ENCODE measurements at places on chromosomes 1 and 21.
A peak's percentile ranks its signal among the peaks of the same experiment; 100 is the strongest.

- DNase-seq, result no peak
Measured at GRCh38 chr1:13707164-13707563, 7.2 kb downstream of the PRDM2 start.

DNA sequence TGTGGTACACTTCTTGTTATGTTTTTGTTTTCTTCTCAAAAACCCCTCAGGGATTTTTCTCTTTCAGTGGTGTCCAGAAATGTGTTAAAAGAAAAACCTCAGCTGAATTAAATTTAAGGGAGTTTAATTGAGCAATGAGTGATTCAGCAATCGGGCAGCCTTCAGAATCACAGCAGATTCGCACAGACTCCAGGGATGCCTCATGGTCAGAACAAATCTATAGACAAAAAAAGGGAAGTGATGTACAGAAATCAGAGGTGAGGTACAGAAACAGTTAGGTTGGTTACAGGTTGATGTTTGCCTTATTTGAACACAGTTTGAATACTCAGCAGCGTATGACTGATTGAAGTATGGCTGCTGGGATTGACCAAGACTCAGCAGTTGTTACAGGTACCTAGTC lies 86.2 kb downstream of the TLR5 start:
- no peak for DNase-seq

DNA sequence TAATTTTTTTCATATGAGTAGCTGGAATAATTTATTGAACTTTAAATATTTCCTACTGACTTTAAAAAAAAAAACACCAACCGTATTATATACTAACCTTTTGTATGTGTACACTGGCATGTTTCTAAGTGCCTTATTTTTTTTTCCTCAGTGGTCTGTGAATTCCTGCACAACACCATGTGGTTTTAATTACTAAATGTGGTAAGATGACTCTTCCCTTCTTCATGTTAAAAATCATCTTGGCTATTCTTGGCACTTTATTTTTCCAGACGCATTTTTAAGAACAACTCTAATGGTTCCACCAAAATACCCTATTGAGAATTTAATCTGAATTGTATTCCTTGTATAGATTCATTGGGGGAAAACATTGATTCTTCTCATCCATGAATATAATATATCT lies 28.4 kb downstream of the PPP2R5A start:
- no peak for DNase-seq

DNA sequence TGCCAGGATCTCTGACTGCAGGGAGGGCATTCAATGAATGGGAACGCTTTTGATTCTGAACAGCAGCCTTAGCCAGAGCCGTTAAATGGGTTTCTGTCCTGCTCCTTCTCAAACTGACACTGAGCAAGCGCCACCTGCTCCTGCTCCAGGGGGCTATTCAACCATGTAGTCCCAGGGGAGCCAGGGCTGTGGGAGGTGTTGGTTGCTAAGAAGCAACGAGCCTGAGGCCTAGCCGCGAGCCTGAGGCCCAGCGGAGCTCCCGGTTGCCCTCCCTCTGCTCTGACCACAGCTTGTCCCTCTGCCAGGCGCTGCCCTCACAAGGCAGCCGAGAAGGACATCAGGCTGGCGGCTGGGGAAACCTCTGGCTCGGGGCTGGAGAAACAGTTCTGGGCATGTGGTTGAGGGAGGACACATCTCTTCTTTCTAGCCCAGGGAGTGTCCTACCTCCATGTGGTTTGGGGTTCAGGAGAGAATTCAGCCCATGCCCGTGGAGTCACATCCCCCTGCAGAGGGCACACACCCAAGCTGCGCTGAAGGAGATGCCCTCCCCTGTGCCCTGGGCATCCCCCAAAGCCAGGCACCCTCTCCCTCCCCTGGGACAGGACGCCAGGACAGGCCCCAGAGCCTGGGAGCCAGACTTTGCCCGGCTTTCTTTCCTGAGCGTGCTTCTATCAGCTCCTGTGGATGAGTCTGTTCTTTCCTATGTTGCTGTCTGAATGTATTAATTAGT lies 18.0 kb downstream of the PCP4 start:
- no peak for DNase-seq

DNA sequence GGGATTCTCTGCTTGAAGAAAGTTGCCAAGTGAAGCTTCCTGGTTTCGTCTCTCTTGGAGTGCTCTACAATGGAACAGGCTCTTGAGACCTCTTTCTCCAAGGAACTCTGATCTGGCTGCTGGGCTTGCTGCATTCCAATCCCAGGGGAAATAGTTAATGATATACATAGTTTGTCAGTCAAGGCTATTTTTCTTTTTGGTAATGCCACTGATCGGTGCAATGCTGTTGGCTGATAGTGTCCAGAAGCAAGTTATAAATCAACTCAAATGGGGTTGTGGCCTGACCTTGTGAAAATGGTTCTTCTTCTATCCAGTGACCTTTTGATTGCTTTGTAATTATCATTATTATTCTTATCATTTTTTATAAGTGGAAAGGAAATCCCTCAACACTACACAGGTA lies 48.4 kb upstream of the TNFSF18 start:
- DNase-seq, result no peak

DNA sequence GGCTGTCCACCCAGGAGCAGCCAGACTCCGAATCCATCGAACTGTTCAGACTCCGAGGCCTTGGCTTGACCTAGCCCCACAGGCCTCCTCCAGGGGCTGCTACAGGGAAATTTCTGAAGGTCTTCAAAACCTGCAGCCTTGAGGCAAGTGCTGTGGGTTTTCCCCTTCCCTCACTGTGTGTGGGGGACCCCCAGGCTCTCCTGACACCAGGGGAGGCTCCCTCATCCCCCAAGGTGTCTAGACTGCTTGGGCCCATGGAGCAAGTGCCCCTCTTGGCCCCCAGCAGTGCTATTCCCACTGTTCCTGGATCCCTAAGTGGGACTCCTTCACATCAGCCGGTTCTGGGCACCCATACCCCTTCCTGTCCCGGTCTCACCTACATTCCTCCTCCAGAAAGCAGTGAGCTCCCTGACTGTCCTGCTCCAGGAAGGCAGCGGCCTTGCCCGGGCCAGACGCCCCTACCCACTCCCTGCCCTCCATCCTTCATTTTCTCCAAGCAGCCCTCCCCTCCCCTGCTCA lies 814 bp downstream of the PAQR7 start:
- DNase-seq, result no peak

- DNase-seq, result no peak
Measured at GRCh38 chr1:58922302-58923089, 138.6 kb upstream of the JUN start.

DNA sequence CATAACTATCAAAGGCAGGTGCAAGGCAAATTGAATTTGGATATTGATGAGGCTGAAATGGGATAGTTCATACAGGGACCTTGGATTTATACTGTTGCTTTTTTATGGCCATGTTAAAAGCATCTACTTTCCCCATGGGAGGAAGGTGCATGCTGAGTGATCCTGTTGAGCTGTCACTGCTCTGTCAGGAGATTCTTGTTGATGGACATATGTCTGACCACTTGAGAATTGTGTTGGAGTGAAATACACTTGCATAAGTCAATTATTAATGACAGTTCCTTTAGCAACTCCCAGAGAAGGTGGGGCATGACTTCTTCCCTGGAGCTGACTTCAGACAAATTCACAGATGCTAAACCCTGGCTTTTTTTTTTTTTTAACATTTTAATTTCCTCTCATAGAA lies 58.4 kb upstream of the DYNLT5 start:
- no peak for DNase-seq

- DNase-seq, result no peak
Measured at GRCh38 chr1:50139339-50140181, 30.8 kb downstream of the ELAVL4 start.

DNA sequence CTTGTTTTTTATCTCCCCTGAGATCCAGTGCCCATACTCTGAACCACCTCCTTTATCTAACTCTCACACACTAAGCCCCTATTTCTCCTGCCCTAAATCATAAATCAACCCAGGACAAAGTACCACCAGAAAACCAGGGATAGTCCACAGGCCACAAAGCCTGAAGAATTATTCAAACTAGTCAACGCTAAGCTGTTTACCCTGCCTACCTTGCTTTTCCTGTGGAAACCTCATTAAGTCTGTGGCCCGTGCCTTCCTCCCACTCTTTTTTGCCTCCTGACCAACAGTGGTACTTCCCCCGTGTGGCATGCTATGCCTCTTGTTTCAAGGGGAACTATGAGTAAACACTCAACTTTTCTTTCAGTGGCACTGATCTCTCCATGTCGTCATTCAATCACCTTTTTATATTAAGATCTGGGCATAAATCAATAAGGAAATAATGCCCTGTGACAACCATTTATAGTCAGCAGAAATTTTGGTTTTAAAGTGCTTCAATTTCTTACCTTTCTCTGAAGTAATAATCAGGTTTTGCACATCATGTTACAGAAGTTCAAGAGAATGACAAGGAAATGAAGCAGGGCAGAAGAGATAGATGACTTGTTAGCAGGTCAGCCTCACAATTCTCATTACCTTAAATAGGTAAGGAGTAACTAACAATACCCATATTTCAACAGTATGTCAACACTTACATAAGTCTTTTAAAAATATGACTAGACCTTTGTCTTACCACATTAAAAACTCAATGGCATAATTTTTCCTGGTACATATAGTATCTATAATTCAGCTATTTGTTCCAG lies 32.1 kb downstream of the EYA3 start:
- peak; percentile 65 for DNase-seq

Data from GDM1 (cell line).